ENCODE measurements at places on chromosomes 1 and 21. TPM values are rescaled to one million over a fixed set of nuclear protein-coding genes. Genes with fewer than 3 reads are reported as not detected.

GRCh38 chr1:47785561-47786271, 211.5 kb downstream of the TRABD2B start:
- no peak for DNase-seq

The RRP15 gene
- 27.2 TPM for total RNA-seq

GRCh38 chr1:77308889-77309621, 27.2 kb downstream of the AK5 start:
- DNase-seq = no peak

GRCh38 chr1:36722871-36723270, 240.2 kb upstream of the CSF3R start:
- no peak for DNase-seq

DNA sequence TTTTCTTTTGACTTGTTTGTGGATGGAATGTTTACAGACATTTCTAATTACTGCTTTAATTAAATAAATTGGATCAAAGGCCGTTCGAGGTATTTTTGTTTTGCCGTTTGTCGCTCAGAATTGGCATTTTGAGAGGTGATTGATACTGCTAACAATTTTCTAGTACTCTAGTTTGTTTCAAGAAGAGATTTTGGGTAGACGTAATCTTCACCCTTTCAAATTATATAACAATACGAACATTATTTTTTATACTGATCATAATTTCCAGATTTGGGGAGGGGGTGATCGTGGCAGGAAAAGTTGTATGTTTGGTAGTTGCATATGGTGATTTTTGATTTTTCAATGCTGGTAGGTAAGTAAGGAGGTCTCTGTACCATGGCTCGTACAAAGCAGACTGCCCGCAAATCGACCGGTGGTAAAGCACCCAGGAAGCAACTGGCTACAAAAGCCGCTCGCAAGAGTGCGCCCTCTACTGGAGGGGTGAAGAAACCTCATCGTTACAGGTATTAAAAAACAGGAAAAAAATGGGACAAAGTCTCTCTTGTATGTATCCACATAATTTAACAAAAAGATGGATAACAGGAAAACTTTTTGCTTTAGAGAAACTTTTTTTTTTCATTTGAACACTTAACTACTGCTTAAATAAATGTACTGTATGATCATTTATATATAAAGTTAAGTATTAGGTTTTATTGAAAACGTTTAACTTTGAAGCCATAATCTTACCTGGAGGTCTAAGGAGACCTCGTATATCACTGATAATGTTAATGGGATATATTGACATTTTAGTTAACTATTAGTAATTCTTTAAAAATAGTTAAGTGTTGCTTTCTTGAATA, 1.7 kb downstream of the H3-3A start:
- no peak for DNase-seq

The DDX20 gene
- total RNA-seq = 14.2 TPM

The ORC1 gene
- total RNA-seq = 4.4 TPM

- no peak for DNase-seq
Measured at GRCh38 chr1:17400725-17401341, 28.8 kb downstream of the PADI6 start.

DNA sequence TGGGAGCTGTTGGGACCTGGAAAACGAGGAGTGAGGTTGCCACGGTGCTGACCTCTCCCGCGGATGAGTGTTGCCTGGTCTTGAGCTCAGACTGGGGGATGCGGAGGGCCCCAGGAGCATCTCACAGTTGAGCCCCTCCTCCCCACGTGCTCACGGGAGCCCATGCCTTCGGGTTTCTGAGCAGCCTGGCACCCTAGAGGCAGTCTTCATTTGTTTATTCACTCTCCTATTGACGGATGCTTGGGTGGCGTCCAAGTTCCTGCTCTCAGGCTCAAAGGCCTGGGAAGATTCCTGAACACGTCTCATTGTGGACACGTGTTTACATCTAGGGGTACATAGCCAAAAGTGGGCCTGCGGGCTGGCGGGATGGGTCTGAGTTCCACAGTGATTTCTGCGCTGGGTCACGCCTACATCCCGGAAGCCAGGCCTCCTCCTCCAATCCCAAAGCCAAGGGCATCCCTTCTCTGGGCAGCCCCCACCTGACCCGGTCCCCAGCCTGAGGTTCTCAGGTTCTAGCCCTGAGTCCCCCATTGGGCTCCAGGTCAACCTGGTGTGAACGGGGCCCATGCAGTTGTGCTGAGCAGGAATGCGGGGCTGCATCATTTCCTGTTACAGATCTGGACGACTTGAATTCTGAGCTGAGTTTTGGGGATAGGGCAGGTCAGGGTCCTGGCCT, 14.7 kb downstream of the WNT3A start:
- DNase-seq = no peak

GRCh38 chr1:74579425-74579824, 67.0 kb upstream of the LRRC53 start:
- DNase-seq = no peak

DNA sequence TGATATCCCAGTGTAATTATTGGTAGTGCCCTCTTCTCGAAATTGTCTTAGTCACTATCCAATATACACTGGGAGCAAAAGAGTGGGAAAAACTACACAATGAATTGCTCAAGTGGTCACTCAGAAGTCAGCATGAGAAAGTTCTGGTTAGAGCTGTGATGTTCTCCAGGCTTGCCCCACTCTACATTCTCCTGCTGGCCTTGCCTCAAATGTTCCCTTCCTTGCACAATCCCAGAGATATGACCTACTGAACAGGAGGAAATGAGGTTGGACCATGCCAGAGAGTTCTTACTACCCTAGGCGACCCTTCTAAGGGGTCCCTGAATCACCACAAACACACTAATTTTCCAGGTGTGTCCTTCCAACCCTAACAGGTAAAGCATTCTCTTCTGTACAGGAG, 40.8 kb downstream of the GLUL start:
- DNase-seq = no peak

- no peak for DNase-seq
Measured at GRCh38 chr1:84550826-84551225, 23.4 kb downstream of the CTBS start.

- no peak for DNase-seq
Measured at GRCh38 chr1:37656881-37657280, 22.2 kb upstream of the RSPO1 start.

- DNase-seq = no peak
Measured at GRCh38 chr21:45537111-45537745, 5.0 kb downstream of the SLC19A1 start.

All from mesothelial cell of epicardium (in vitro differentiated cells).